Ascending aorta (tissue), 2 donors: ENCODE measurements at places on chromosomes 3 and 15. TPM values are rescaled to one million over a fixed set of nuclear protein-coding genes. Genes with fewer than 3 reads are reported as not detected.
A peak's percentile ranks its signal among the peaks of the same experiment; 100 is the strongest.

RHOV gene
- total RNA-seq = not detected

DCUN1D1 gene
- total RNA-seq = 8.4 TPM

ZBTB20 gene
- total RNA-seq = 60.3 TPM

COL6A5 gene
- total RNA-seq = not detected

LTK gene
- not detected for total RNA-seq

GCNT3 gene
- not detected for total RNA-seq

NGRN gene
- total RNA-seq = 58.0 TPM

GOLGA8O gene
- total RNA-seq = not detected

SLC9C1 gene
- total RNA-seq = 0.32 TPM

BCHE gene
- not detected for total RNA-seq

GAP43 gene
- 0.21 TPM for total RNA-seq

TRAT1 gene
- total RNA-seq = 3.7 TPM

ECE2 gene
- not detected for total RNA-seq

GRCh38 chr15:89912145-89912673, 543 bp downstream of the ARPIN start:
- no peak for DNase-seq

- peak; percentile 48 for DNase-seq
These were observed 38.8 kb upstream of the PCSK6 start for GRCh38 chr15:101528108-101528916.

DNA sequence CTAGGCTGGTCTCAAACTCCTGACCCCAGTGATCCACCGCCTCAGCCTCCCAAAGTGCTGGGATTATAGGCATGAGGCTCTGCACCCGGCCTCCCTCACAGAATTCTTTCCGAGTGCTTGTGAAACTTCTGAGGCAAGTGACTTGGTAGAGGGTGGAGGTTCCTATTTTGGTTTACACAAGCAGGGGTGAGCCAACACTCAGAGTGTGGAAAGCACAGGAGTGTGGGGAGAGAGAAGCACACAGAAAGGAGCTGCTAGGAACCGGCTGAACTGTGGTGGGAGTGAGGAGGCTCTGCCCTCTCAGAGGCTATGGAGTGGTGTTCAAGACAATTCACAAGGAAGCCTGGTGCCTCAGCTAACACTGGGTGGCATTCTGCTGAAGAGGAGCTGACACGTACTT, 7.7 kb downstream of the CAPN3 start:
- DNase-seq = peak; percentile 15

- DNase-seq = no peak
These were observed 31.1 kb downstream of the ADAMTS17 start for GRCh38 chr15:100310513-100311153.

DNA sequence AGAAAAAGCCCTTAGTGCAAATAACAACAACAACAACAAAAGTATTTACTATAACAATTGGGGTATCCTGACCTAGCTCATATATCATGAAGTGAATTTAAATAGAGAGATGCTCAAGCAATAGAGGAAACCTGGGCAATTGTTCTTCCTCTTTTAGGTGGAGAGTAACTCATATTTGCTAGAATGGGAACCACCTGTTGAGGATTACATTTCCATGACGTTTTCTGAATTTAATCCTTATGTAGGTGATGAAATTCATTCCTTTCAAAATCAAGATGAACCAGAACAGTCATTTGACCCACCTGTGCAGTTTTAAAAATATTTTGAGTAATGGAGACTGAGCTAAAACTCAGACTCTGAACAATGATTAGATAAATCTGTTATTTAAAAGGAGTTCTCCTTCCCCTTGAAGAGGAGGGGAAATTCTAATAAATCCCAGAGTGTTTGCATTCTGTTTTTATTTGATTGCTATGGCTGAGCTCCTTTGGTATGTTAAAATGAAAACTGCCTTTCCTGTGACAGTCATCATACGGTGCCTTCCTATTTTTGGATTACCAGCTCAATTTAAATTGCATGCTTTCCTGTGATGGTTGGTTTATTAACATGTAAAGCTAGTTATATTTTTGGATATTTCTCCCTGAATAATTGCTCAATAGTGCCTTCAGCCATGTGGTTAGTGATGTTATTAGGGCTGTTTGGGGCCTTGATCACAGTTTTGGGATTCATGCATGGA, 24.3 kb downstream of the VPS8 start:
- no peak for DNase-seq

GRCh38 chr3:10426346-10427220, 78.8 kb downstream of the ATP2B2 start:
- DNase-seq = no peak

- DNase-seq = no peak
These were observed 31.1 kb upstream of the RYR3 start for GRCh38 chr15:33279613-33280205.

GRCh38 chr3:51610708-51611107, 60.3 kb upstream of the TEX264 start:
- no peak for DNase-seq

GRCh38 chr3:46849045-46849631, 14.1 kb downstream of the MYL3 start:
- no peak for DNase-seq

- DNase-seq = no peak
These were observed 303.4 kb upstream of the ICE2 start for GRCh38 chr15:60782316-60782715.

GRCh38 chr15:56794553-56795329, 61.4 kb upstream of the ZNF280D start:
- no peak for DNase-seq

- no peak for DNase-seq
These were observed 100.1 kb upstream of the SLC2A2 start for GRCh38 chr3:171126478-171127209.

DNA sequence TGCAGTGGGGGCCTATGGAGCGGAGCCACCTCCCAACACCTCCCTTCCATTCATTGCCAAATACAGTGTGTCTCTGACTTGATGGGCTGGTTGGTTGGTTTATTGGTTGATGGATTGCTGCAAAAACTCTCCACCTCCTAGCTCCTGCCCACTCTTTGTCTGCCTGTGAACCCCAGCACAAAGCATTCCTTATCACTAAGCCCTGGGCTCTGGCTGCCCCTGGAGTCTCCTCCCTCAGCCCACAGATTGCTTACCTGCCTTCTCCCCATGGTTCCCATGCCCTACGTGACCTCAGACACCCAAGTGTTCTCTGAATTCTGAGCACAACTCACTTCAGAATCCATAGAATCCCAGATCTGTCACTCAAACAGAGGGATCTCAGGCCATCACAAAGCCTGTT, 139.1 kb upstream of the TPM1 start:
- no peak for DNase-seq

DNA sequence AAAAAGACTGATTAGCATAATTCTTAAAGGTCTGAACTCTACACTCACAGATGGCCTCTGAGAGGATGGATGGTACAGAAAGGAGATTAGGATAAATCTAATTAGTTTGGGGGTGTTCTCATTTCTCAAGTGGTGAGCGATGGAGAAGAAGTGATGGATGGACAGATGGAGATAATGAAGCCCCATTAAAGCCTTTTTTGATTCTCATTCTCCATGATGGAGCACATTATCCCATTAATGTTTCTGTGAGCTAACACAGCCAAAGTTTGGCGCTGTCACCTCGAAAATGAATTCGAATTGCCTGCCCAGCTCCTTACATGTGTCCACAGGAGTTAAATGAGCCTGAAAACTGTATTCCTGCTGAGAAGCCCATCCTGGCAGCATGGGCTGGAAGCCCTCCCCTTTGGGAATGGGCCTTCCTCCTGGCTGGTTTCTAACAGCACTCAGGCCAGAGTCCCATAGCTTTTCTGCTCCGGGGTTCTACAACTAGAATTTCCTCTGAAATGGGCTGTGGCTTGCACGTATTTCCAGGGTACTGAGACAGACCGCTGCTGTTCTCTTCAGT, 726.0 kb upstream of the CFAP20DC start:
- no peak for DNase-seq

GRCh38 chr3:42830437-42831320, 21.4 kb downstream of the ACKR2 start:
- no peak for DNase-seq

DNA sequence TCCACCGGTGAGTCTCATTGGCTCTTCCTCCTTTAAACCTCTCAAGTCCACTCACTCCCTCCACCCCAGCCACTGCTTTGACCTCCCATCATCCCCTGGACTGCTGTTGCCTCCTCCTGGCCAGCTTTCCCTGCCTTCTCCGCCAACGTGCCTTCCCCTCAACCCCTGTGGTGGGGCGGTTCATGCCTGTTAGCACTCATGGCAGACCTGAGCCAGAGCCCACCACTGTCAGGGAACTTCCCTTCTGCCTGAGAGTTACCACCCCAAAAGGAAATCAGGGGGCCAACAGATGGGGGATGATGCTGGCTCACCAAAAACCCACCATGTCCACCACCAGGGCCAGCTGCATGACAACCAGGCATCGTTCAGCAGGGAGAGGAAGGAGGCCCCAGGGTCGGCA, 44.2 kb upstream of the SLC6A1 start:
- DNase-seq = no peak

DNA sequence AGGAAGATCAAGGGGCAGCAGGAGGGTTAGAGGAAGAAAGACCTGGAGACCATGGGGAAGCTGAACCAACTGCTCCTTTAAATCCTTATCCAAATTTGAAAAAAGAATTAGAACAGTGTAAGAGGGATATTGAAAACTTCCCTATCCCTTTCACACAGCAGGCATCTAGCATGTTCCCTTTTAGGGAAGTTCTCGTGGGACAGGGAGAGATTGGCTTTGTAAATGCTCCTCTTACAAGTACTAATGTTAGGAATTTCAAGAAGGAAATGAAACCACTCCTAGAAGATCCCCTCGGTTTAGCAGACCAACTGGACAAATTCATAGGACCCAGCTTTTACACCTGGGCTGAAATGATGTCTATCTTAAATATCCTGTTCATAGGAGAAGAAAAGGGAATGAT, 41.5 kb downstream of the PPCDC start:
- no peak for DNase-seq

DNA sequence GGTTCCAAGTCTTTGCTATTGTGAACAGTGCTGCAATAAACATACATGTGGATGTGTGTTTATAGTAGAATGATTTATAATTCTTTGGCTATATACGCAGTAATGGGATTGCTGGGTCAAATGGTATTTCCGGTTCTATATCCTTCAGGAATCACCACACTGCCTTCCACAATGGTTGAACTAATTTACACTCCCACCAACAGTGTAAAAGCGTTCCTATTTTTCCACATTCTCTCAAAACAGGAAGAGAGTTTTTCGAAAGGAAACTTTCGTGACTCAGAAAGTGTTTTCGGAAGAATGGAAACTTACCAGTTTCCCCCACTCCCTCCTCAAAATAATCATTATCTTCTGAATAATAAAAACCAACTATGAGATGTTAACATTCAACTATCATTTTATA, 205.8 kb downstream of the ALCAM start:
- no peak for DNase-seq

DNA sequence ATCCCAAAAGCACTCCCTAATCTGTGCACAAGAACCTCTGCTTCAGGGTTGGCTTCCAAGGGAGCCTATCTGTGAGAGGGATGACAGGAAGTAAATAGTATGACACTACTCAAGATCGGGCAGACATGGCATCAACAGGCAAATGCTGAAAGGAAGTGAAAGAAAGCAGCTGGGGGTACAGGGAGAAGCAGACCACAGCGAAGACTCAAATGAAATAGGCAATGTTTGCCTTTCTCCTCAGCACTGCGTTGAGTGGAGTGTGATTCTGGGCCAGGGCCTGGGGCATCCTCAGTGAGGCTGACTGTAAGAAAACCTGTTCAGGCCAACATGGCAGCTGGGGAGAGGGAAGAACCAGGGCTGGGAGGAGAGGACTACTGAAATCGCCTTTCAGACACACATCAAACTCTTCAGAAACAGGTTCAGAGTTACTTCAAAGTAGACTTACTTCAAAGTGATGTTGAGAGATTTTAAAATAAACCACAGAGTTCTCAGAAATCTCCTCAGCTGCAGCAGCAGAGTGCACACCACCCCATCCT, 96.6 kb downstream of the SLC9A9 start:
- DNase-seq = no peak

DNA sequence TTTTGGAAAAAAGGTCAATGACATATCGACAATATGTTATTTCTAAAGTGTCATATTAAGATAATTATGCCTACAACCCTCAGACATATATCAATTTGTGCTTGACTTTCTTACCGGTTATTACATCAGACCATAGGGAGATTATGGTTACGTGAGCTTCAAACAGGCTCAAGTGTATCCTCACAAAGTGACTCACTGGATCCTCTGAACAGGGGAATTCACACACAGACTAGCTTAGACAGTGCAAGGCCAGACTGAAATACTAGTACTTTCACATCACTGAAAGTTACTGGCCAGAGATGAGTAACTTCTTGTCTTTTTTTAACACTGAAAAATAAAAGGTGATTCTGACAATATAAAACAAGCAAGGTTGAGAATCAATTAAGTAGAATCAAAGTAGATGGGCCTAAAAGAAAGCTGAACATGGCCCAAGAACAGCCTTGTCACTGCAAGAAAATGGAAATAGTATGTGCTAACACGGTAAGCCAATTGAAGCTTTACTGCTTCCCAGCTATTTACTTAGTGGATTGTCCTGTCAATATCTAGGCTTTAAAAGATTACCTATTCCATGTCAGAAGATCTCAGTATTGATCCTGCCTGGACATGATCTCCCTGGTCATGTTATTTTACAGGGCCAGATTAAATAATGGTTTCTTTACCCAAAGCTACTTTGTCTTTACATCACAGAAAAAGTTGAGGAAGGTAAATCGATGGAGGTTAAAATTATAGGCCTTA, 848.6 kb downstream of the ROBO1 start:
- DNase-seq = no peak
